ENCODE measurements at places on chromosomes 3 and 15.

DNA sequence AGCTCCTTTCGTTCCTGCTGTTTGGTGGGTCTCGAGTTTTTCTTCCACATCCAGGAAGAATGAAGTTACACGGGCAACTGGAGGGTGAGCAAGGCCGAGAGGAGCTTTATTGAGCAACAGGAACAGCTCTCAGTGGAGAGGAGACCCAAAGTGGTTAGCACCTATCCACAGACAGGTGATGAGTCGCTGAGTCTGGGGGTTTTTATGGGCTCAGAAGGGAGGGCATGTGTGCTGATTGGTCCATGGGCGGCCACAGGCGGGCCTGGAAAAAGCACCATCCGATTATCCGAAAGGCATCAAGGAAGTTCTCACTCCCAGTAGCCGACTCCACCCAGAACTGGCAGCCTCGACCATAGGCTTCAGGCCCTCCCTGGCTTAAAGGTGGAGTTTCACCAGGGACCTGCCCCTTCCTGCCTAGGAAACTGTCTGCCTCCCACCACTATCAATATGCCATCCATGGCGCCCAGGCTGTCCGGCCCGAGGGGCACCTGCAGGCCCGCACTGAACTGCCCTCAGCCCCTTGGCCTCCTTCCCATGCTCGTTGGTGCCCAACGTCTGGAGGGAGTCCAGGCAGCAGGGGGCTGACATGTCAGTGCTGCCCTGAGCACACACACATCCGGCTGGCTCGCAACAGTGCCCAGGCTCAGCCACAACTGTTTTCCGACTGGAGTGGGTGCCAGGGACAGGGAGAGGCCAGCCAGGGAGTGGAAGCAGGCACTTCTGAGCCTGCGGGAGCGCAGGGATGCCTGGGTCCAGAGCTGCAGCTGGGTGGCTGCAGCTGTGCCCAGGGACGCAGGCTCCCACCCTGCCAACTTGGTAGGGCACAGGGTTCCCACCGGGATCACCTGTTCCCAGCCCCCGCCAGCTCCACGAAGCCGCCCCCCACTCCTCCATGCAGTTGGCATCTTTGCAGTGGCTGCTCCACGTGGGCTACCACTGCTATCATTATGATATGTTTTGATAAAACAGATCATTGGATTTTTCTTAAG, 170.2 kb downstream of the FNDC3B start:
- DNase-seq, result no peak

GRCh38 chr15:79197285-79197684, 85.2 kb upstream of the ANKRD34C start:
- DNase-seq, result no peak

- DNase-seq, result no peak
Measured at GRCh38 chr3:11244121-11244677, 28.0 kb upstream of the ATG7 start.

- no peak for DNase-seq
Measured at GRCh38 chr3:83670416-83670815, 1288.4 kb upstream of the CADM2 start.

GRCh38 chr15:40443846-40444245, 3.1 kb downstream of the BAHD1 start:
- no peak for DNase-seq

DNA sequence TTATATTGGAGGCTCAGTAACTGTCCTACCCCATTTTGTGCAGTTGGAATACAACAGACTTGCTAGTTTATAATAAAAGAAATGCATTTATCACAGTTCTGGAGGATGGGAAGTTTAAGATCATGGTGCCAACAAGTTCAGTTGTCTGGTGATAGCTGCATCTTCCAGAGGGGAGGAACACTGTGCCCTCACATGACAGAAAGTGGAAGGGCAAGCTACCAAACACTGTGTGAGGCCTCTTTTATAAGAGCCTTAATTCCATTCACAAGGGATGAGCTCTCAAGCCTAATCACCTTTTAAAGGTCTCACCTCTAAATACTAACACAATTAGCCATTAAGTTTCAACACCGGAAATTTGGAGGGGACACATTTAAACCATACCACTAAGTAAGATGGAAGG, 1073.9 kb downstream of the PLOD2 start:
- DNase-seq, result no peak

DNA sequence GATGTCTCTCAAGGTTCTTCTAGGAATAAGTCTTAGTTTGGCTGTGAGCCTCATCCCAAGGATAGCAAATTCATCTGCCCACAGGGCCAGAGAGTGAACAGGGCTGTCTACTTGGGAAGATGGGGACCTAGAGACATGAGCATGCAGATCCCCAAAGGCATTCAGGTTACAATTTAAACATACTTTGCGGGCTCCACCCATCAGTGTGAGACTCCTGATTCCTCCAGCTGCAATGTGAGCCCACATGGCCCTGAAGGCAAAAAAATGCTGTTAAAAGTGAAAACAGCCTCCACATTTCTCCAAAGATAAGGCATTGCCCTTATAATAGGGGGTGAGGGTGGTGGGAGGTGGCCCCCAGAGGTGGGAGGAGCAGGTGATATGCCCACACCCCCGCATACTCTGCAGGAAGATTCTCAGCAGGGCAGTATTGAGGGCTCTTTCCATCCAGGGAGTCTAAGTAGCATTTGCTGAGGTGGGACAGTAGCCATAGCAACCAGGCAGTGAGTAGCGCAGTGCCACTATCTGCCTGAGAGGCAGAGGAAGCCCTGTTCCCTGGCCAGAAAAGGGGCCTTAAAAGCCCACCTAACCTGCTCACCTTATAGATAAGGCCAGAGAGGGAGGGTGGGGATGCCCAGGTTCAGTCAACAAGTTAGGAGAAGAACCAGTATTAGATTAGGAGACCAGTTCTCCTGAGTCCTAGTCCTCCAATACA, 31.2 kb downstream of the TGM4 start:
- no peak for DNase-seq

GRCh38 chr3:57036952-57037351, 23.5 kb upstream of the SPATA12 start:
- no peak for DNase-seq

DNA sequence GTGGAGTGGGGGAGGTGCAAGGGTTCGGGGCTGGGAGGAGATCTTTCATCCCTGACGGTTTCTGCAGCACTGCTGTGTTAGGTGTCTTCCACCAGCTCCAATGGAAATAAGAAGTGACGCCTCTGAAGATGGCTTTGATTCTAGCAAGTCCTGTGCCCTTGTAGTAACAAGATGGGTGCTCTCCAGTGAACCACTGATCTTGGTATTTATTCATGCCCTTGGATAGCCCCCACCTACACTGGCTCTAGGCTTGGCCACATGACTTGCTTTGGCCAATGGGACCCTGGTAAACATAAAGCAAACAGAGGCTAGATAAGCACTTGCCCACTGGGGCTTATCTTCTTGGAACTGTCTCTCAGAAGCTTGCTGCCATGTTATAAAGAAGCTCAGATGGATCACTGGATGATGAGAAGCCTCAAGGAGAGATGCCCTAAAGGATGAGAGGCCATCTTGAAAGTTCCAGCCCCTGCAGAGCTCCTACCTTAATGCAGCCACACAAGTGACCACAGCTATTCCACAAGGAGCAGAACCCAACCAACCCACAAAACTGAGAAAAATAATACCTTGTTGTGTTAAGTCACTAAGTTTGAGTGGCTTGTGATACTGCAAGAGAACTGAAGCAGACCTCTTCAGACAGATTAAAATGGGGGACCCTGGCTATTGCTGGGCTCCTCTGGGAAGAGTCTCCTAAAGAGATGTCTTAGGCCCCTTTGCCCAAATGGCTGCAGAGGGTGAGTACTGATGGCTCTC, 137.9 kb downstream of the PDCD6IP start:
- no peak for DNase-seq

GRCh38 chr15:38638811-38639210, 74.2 kb upstream of the RASGRP1 start:
- DNase-seq, result no peak

DNA sequence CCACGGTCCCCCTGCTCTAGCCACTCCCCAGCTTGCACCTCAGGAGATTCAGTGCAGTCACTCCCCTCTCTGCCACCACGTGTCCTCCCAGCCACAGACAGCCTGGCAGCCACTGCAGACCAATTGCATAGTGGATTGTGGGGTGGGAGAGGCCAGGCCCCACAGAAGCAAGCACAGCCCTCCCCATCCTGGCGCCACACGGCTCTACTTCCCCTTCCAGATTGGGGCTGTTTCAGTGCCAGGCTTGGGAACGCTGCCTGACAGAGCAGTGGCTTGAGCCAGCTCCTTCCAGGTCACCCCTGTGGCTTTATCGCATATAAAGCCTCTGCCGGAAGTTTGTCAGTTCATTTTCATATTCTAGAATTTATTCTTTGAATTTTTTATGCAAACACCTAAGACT, 90.7 kb downstream of the TMEM266 start:
- no peak for DNase-seq

- DNase-seq, result no peak
Measured at GRCh38 chr15:48717458-48717857, 71.9 kb upstream of the FBN1 start.

DNA sequence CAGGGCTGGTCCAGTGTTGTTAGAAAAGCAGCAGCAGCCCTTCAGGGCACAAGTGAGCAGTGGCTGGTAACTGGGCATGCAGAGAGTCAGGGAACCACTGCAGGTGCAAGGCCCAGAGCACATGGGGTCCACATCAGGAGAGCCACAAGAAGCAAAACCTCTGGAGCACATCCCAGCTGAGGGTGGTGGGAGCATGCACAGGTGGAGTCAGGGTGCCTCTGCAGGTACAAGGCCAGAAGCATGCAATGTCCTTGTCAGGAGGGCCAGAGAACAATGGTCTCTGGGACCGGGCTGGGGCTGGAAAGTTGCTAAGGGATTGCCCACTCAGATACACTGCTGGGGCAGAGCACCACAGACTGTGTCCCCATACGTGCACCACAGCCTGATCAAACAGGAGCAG, 226.1 kb upstream of the UBE2E2 start:
- DNase-seq, result no peak

DNA sequence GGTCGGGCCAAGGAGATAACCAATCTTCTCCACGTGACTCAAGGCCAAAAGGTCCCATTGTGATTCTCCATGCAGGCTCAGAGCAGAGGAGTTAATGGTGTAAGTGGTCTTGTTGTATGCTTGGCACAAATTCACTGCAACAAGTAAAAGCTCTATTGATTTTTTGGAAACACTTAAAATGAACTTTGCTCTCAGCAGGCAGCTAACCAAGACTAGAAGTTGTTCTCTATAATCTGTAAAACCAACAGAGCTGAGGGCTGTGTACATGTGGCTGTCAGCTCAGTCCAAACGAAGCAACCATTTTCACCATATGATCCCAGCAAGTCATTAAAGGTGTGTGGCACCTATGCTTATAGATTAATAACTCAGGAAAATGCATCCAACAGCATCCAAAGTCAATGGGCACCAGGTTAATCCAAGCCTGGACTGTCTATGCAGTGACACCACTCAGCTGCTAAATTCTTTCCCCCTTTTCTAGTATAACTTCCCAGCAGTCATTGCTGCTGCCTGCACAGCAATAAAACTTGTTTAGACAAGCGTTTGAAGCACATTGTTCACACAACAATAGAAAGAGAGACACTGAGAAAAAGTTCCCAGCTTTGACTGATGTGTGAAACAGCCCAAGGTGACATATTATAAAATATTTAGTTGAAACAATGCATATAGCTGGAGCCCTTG, 603.8 kb upstream of the ADAMTS9 start:
- no peak for DNase-seq

Data from right renal pelvis (tissue), 4 donors.